H1 (cell line): ENCODE measurements at places on chromosomes 5 and 9. TPM values are rescaled to one million over a fixed set of nuclear protein-coding genes. Genes with fewer than 3 reads are reported as not detected.

The LIX1 gene
- 0.26 and 0.33 TPM in 2 replicates for total RNA-seq

The PCDHB9 gene
- total RNA-seq = 1.6 and 3.8 TPM in 2 replicates

The SLCO4C1 gene
- total RNA-seq = 4.5 and 4.9 TPM in 2 replicates

The HTR1A gene
- total RNA-seq = 3.8 and 4.7 TPM in 2 replicates

The PCDHA8 gene
- total RNA-seq = 0.52 and 0.96 TPM in 2 replicates

The EQTN gene
- total RNA-seq = 0.52 TPM in 1 of 2 replicates, not detected in the other

DNA sequence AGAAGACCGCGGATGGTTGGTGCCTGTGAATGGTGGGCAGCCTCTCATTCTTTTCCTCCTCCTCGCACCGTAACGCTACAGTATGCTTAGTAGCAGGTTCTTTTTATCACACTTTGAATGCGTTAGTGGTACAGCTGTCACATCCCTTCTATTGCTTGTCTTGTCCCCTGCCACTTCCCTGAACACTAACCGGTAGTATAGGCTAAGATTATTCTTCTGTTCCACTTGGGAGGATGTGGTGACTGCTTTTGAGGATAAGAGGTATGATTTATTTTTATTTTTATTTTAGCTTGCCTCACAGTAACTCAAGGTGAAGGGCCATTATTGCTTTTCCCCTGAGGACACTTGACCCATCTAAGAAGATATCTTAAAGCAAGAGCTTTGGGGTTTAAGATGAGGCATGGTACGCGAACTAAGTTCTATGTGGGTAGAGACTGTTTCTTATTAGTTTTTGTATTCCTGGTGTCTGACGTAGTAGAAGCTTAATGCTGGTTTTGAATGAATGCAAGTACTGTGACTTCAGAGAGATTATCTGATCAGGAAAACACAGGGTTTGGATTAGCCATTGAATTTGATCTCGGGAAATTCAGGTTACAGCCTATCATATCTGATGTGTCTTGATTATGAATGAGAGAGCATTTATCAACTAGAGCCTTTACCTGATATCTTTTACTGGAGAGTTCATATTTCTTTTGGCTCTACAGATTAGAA lies 951 bp downstream of the UNC13B start:
- H3K36me3 ChIP-seq = no peaks in the 10 kb centered on the region
- no peak overlapping the region for H3K27ac ChIP-seq
- peak overlapping the region; percentile 88 for H3K4me3 ChIP-seq
- no peaks in the 10 kb centered on the region for H3K27me3 ChIP-seq
- H3K4me1 ChIP-seq = no peaks in the 10 kb centered on the region

- DNase-seq = no peak
- no peaks in the 10 kb centered on the region for H3K4me1 ChIP-seq
- no peak overlapping the region for H3K27ac ChIP-seq
- no peaks in the 10 kb centered on the region for H3K27me3 ChIP-seq
- H3K36me3 ChIP-seq = no peaks in the 10 kb centered on the region
Measured at GRCh38 chr9:22232971-22233370, 213.7 kb upstream of the DMRTA1 start.

GRCh38 chr5:140338336-140338735 lies 8.1 kb downstream of the HBEGF start:
- H3K4me1 ChIP-seq = no peaks in the 10 kb centered on the region
- H3K4me3 ChIP-seq = no peak overlapping the region
- H3K27me3 ChIP-seq = no peaks in the 10 kb centered on the region
- H3K36me3 ChIP-seq = no peaks in the 10 kb centered on the region

GRCh38 chr5:126829098-126829497 lies 52.2 kb downstream of the LMNB1 start:
- no peaks in the 10 kb centered on the region for H3K27me3 ChIP-seq
- peaks cover 18% of the 10 kb centered on the region for H3K36me3 ChIP-seq
- no peak overlapping the region for H3K27ac ChIP-seq
- DNase-seq = no peak
- H3K4me3 ChIP-seq = no peak overlapping the region
- H3K4me1 ChIP-seq = no peaks in the 10 kb centered on the region; the same call in 1 of the 2 replicates

DNA sequence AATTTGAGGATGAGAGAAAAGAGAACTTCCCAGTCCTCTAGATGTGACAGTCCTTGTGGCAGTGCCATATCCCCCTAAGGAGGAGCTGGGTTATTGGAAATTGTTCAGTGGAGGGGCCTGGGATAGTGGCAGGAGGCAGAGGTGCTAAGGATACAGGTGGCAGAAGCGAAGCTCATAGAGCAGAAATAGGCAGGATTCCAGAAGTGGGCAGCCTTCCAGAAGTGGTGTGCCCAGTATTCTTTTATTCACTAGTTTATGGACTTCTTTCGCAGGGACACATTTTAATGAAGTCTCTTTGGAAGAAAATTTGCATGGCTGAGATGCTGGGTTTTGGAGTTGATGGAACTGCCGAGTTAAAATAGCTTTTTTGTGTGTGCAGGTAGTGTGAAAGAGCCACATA lies 6.8 kb downstream of the PIK3R1 start:
- peaks cover 6% of the 10 kb centered on the region for H3K27me3 ChIP-seq
- no peak for DNase-seq
- H3K4me1 ChIP-seq = no peaks in the 10 kb centered on the region
- no peak overlapping the region for H3K4me3 ChIP-seq

DNA sequence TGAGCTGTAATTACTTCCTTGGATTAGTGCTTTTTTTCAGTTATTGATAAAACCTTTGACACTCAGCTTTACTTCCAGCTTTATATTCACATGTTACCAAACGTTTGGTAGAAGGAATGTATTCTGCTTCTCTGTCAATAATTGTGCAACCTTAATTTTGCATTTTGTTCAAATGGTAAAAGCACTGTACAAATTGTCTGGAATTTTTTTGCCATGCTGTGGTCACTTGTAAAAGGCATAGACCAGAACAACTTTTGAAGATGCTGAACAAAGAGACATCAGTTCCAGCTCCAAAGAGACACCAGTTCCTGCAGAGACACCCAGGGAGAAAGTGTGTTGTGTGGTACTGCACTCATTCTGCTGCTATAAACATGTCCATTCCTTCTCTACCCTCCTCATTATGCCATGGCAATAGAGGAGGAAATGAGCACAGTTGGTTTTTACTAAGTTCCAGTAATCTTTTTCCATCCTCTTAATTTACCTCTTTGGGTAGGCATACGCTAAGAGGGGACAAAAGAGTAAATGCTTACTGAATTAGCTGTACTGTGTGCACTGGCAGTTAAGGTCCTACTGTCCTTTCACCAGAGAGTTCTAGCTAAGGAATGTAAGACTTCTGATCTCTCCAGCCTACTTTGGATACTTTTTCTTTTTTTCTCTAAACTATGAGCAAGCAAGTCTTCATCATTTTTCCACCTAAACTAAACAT lies 387.4 kb downstream of the FGF10 start:
- H3K27me3 ChIP-seq = no peaks in the 10 kb centered on the region
- H3K27ac ChIP-seq = no peak overlapping the region
- DNase-seq = no peak
- no peaks in the 10 kb centered on the region for H3K4me1 ChIP-seq
- no peaks in the 10 kb centered on the region for H3K36me3 ChIP-seq
- H3K4me3 ChIP-seq = no peak overlapping the region

GRCh38 chr9:33415501-33416038 lies 13.2 kb upstream of the AQP7 start:
- H3K36me3 ChIP-seq = no peaks in the 10 kb centered on the region
- no peaks in the 10 kb centered on the region for H3K4me1 ChIP-seq
- H3K27ac ChIP-seq = no peak overlapping the region
- H3K27me3 ChIP-seq = no peaks in the 10 kb centered on the region
- H3K4me3 ChIP-seq = no peak overlapping the region

GRCh38 chr9:133604214-133604613 lies 5.0 kb downstream of the FAM163B start:
- H3K36me3 ChIP-seq = no peaks in the 10 kb centered on the region
- H3K4me3 ChIP-seq = no peak overlapping the region
- no peak overlapping the region for H3K27ac ChIP-seq
- peaks cover 14% of the 10 kb centered on the region for H3K27me3 ChIP-seq
- no peak for DNase-seq

- no peak overlapping the region for H3K4me3 ChIP-seq
- H3K27me3 ChIP-seq = no peaks in the 10 kb centered on the region
- no peaks in the 10 kb centered on the region for H3K4me1 ChIP-seq
- H3K27ac ChIP-seq = no peak overlapping the region
- no peak for DNase-seq
Measured at GRCh38 chr5:1916041-1917001, 33.6 kb upstream of the IRX4 start.

- DNase-seq = no peak
- H3K27ac ChIP-seq = no peak overlapping the region
- no peak overlapping the region for H3K4me3 ChIP-seq
- H3K36me3 ChIP-seq = no peaks in the 10 kb centered on the region
Measured at GRCh38 chr9:135148386-135148785, 60.9 kb downstream of the OLFM1 start.

- no peak for DNase-seq
- H3K27me3 ChIP-seq = no peaks in the 10 kb centered on the region
- H3K4me1 ChIP-seq = no peaks in the 10 kb centered on the region; the same call in 1 of the 2 replicates
Measured at GRCh38 chr5:74370168-74370567, 270.4 kb downstream of the ENC1 start.

GRCh38 chr5:178057839-178058238 lies 55.5 kb upstream of the N4BP3 start:
- no peak overlapping the region for H3K27ac ChIP-seq
- no peak overlapping the region for H3K4me3 ChIP-seq
- H3K27me3 ChIP-seq = no peaks in the 10 kb centered on the region
- no peak for DNase-seq
- H3K4me1 ChIP-seq = no peaks in the 10 kb centered on the region

DNA sequence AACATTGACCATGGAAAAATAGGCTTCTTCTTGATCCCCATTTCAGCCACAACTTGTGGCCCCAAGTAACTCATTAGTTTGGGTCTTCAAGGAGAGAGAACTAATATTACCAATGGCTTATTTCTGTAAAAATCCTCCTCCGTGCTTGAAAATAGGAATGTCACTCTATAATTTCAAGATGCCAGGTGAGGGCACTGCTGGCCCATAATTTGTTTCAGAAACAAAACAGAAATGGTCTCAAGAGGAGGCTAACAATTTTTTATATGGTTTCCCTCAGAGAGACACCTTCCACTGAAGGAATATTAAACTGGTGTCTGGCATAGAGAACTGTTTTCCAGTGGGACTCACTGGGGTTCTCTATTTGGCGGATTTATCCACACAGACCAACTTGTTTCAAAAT lies 437.0 kb upstream of the TRPC7 start:
- DNase-seq = no peak
- no peaks in the 10 kb centered on the region for H3K36me3 ChIP-seq
- H3K4me1 ChIP-seq = no peaks in the 10 kb centered on the region
- H3K4me3 ChIP-seq = no peak overlapping the region

- no peak overlapping the region for H3K27ac ChIP-seq
- no peak overlapping the region for H3K4me3 ChIP-seq
- no peak for DNase-seq
- no peaks in the 10 kb centered on the region for H3K36me3 ChIP-seq
- H3K27me3 ChIP-seq = no peaks in the 10 kb centered on the region
- no peaks in the 10 kb centered on the region; the same call in none of the 2 replicates for H3K4me1 ChIP-seq
Measured at GRCh38 chr5:13248253-13248652, 696.2 kb downstream of the DNAH5 start.

GRCh38 chr9:94588681-94589080 lies 4.9 kb downstream of the FBP2 start:
- no peak overlapping the region for H3K27ac ChIP-seq
- no peaks in the 10 kb centered on the region for H3K36me3 ChIP-seq
- no peak for DNase-seq
- H3K27me3 ChIP-seq = no peaks in the 10 kb centered on the region
- no peak overlapping the region for H3K4me3 ChIP-seq

GRCh38 chr5:1663186-1663585 lies 136.5 kb downstream of the MRPL36 start:
- H3K4me1 ChIP-seq = no peaks in the 10 kb centered on the region
- H3K27me3 ChIP-seq = peaks cover 13% of the 10 kb centered on the region
- no peaks in the 10 kb centered on the region for H3K36me3 ChIP-seq
- no peak overlapping the region for H3K27ac ChIP-seq
- H3K4me3 ChIP-seq = no peak overlapping the region

- H3K4me3 ChIP-seq = no peak overlapping the region
- H3K27me3 ChIP-seq = no peaks in the 10 kb centered on the region
- no peak overlapping the region for H3K27ac ChIP-seq
- DNase-seq = no peak
- no peaks in the 10 kb centered on the region for H3K4me1 ChIP-seq
Measured at GRCh38 chr5:35194635-35195471, 35.4 kb downstream of the PRLR start.

- DNase-seq = no peak
- H3K36me3 ChIP-seq = peaks cover 13% of the 10 kb centered on the region
- H3K4me1 ChIP-seq = no peaks in the 10 kb centered on the region
- no peak overlapping the region for H3K4me3 ChIP-seq
Measured at GRCh38 chr9:34253460-34253837, 74.6 kb downstream of the UBAP1 start.

GRCh38 chr5:156838961-156839360 lies 11.1 kb upstream of the PPP1R2B start:
- no peaks in the 10 kb centered on the region for H3K36me3 ChIP-seq
- H3K4me3 ChIP-seq = no peak overlapping the region
- no peaks in the 10 kb centered on the region for H3K27me3 ChIP-seq
- no peaks in the 10 kb centered on the region for H3K4me1 ChIP-seq

DNA sequence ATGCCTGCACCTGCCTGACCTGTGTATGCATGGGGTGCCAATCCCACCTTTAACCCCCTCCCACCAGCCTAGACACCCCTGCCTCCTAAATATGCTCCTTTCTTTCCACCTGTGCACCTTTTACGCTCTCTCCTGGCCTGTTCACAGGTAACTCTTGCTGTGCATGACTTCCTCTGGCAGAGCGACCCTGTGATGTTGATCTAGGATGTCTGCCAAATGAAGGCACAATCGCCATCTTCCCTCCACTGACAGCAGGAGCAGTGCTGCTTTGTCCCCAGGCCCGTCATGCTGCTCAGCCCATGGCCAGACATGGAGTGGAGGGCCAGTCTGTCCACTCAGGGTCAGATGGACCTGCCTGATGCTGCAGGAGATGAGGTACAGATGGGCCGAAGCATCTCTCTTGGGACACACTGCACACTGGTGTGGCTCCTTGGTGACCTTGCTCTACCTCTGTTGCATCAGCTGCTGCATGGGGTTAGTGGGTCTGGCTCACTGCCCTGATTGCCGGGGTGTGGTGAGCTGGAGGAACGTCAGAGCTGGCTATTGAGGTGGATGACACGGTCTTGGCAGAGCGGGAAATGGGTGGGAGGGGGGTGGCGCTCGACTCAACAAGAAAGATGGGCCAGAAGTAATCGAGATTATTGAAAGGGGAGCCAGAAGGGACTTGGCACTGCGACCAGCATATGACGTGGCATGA lies 101.7 kb upstream of the PITX1 start:
- no peak overlapping the region for H3K4me3 ChIP-seq
- H3K4me1 ChIP-seq = no peaks in the 10 kb centered on the region
- H3K27me3 ChIP-seq = no peaks in the 10 kb centered on the region
- H3K36me3 ChIP-seq = no peaks in the 10 kb centered on the region

DNA sequence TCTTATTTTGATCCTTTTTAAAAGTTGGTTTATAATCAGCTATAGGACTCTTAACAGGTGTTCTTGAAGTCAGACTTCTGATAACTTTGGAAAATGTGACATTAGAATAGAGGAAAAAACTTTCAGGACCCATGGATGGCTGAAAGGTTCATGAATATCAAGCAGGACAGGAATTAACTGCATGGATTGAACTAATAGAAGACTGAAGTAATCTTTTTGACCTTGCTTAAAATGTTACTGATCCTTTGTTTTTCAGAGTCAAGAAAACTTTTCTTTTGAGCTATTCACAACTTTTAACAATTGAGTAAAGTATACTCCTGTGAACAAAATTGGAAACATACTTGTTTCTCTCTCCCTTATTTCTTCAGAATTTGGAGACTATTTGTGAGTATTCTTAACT lies 79.2 kb downstream of the PLK2 start:
- no peak overlapping the region for H3K4me3 ChIP-seq
- DNase-seq = no peak
- no peak overlapping the region for H3K27ac ChIP-seq
- H3K4me1 ChIP-seq = no peaks in the 10 kb centered on the region
- no peaks in the 10 kb centered on the region for H3K27me3 ChIP-seq
